ENCODE measurements at places on chromosomes 1 and 21.

GRCh38 chr1:221845650-221846371 is 103.9 kb upstream of the DUSP10 start:
- DNase-seq: no peak

GRCh38 chr1:15455522-15455921 is 1.0 kb upstream of the CELA2A start:
- no peak for DNase-seq

DNA sequence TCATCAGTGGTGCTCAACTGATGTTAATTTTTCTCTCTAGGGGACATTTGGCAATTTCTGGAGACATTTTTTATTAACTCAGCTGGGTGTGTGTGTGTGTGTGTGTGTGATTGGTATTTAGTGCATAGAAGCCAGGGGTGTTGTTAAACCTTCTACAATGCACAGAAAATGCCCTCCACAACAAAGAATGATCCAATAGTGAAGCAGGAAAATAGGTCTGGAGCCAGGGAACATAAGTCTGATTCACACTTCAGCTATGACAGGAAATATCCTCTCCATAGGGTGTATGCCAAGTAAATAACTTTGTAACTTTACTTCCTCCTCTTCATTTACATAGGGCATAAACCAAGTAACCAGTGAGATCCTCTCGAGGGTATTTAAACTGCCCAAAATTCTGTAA is 25.1 kb upstream of the TMEM61 start:
- no peak for DNase-seq

DNA sequence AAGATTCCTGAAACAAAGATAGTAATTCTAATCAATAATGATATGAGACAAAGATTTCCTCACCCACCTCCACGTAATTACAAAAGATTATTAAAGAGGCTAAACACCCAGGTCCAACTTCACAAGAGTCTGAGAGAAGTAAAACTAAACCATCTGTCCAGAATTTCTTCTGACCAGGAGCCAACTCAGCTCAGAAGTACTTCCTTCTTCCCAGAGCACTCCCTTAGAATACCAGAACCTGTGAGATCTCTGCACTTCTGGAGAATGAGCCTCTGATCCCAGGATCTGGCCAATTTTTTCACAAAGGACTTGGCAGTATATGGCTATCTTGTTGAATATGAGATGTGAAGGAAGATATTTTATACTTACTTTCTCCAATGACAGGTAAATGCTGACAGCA is 120.6 kb upstream of the PALMD start:
- DNase-seq: no peak
